ENCODE measurements at places on chromosomes 4 and X.

GRCh38 chr4:156298230-156298629, 344.6 kb upstream of the CTSO start:
- DNase-seq, result no peak

GRCh38 chr4:7872264-7872771, 67.3 kb downstream of the AFAP1 start:
- no peak for DNase-seq

DNA sequence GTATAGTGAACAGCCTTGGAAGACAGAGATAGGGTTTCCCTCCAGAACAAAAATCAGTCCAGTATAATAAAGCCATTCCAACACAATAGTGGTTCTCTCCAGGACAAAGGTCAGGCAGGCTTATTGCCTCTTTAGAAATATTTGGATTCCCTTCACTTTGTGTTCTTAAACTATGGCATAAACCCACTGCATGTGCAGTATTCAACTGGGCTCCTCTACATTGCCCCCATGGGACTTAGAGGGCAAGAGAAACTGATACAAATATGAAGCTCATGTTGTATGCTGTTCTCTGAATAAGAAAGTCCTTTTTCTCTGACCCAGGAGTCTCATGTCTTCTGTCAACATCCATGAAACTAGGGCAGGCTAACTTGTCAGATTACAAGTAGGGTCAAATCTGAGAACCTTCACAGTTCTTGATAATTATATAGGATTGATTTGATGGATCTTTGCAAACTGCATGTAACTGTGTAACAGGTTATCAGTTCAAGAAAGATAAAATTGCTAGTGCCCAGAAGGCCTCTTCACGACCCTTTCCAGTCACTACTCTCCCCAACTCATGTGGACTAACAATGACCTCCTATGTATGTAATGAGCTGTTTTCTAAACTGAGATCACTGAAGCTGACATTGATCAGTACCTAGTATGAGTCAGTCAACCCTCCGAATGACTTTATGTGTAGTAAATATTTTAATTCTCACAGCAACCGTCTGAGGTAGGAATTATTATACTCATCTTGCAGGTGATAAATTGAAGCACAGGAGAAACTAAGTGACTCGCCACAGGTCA, 31.9 kb upstream of the FAM9C start:
- no peak for DNase-seq

GRCh38 chr4:80240976-80241375, 25.5 kb upstream of the FGF5 start:
- DNase-seq, result no peak

DNA sequence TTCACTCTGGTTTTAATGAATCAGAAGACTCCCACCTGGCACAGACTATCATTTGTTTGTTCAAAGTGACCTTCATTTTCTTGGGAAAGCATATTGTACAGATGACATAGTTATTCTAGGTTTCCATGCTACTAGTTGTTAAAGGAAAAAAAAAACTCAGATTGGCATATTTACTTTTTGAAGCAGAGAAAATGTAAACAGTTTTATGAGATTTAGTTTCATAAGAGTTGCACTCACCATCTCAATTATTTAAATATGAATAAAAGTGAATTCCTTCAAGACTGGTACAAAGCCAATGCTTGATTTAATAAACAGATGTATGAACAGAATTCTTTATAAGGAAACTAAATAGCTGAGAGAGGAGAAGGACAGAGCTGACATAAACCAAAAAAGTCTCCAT, 280.3 kb upstream of the UGT8 start:
- DNase-seq, result no peak

Data from stimulated activated CD4-positive, alpha-beta T cell treated with anti-CD3 and anti-CD28 coated beads, TNF-alpha, amount 100 ng/mL, for 24 hours (primary cell).